ENCODE measurements at places on chromosomes 13 and 19.

DNA sequence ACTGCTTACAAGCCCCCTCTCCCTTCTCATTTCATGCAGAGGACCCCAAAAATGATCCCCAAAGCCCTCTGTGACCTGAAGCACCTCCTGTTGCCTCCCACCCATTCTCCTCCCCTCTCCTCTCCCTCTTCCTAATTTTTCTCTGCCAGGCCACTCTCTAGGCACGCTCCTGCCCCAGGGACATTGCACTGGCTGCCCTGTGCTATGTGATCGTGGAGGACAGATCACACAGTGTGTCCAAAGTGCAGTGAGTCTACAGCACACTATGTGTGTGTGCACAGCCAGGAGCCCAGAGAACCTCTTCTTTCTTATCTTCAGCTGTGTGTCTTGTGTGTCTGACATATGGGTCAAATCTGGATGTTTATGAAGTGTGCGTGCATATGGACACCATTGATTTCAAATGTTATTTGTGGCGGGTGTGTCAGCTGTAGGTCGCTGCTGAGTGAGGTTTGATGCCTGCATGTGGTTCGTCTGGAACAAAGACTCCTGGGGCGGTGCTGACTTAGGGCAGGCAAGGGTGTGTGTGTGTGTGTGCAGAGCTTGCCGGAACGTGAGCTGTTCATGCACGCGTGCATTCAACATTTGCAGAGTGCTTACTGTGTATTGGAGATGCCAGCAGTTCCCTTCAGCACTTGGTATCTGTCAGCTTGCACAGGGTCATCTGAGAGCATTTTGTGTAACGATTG, 2.1 kb upstream of the KLHL26 start:
- DNase-seq = no peak

GRCh38 chr13:51623473-51623872, 39.2 kb downstream of the WDFY2 start:
- no peak for DNase-seq

GRCh38 chr19:709965-710571, 1.3 kb downstream of the PALM start:
- no peak for DNase-seq

DNA sequence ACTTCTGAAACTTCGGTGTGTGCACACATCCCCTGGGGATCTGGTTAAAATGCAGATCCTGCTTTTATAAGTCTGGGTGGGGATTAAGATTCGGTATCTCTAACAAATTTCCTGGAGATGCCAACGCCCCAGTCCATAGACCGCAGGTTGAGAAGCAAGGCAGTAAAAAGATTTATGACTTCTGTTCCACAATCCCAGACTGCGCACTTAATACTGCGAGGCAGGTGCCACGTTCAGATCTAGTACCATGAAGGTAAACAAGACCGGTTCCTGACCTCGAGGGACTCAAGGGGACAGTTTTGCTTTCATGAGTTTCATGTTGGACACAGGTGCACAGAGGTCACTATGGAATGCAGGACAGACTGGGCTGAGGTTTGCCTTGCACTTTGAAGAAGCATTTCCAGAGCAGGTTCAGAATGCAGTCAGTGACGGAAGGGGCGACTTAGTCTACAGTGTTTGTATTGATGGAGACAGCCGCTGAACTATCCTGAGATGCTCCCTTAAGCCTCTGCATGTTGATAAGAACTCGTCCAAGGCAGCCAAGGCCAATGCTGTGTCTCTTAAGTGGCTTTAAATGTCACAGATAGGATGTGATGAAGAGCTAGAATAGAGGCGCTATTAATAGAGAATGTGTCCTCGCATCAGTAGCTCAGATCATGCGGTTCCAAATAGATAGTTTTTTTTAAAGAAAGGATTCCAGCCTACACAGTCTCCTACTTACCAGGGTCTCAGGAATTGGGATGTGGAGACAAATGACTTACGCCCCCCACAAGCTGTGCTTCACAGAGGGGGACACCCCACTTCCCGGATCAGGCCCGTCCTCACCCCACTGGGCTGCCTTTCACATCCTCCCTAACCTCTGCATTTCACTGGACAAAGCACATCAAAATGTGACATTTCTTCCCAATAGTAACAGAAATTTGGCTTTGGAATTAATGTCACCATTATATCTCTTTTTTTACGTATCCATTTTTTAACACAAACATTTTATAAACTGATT, 97.1 kb upstream of the IRS2 start:
- no peak for DNase-seq
